ENCODE measurements at places on chromosomes 3 and 15.

DNA sequence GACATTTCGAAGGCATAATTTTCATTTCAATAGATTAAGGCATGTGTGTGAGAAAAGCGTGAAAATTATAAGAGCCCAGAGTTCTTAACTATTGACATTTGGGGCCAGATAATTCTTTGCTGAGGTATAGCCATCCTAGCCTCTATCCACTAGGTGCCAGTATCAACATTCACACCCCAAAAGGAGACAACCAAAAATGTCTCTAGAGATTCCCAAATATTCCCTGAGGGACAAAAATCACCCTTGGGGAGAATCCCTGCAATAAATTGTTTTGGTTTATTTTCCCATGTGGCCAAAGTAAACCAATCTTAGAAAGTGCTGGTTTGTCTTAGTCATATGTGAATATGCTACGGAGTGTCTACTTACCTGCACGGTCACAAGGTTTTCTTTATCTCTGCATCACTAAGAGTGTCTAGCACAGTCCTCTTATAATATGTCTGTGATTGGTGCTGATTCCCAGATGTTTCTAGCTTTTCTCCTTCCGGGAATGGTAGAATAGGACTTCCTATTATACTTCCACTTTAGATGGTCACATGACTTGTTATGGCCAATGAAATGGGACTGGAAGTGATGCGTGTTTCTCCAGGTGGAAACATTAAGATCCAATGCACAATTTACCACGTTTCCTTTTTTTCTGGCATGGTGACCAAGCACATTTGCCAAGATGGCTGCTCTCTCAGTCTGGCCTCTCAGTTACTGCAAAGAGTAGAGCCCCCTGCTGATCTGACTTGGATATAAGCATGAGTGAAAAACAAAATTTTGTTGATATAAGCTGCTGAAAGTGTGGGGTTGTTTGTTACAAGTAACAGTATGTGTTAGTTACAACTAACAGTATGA, 8.0 kb upstream of the KBTBD8 start:
- no peak for DNase-seq

DNA sequence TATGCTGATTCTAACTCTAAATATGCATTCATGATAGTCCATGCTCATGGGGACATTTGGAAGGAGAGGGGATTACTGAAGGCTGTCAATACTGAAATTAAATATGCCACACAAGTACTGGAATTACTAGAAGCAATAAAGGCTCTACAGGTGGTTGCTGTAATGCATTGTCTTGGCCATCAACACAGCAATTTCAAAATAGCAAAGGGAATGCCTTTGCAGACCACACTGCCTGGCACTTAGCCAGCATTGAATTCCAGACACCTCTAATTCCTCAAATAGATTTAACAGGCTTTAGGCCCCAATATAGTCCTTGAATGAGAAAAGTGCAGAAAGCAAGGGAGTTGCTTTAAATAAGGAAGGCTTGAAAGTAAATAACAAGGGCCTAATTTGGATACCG, 115.8 kb upstream of the PLCL2 start:
- no peak for DNase-seq

DNA sequence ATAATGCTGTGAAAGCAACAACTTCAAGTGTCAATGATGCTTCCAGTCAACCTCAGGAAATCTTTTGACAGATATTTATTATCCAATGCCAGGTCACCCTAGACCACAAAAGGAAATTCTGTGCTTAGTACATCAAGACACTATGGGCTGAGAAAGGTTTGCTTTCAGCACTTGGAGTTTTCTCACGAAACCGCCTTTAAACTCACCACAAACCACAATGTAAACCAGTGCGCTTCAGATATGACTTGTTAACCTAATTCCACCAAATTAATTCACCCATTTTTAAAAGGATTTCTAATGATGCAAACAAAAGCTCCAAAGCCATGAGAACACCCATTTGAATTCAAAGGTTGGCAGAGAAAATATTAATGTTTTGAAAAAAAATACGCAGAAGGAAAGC, 292.9 kb upstream of the NR2F2 start:
- DNase-seq: no peak

DNA sequence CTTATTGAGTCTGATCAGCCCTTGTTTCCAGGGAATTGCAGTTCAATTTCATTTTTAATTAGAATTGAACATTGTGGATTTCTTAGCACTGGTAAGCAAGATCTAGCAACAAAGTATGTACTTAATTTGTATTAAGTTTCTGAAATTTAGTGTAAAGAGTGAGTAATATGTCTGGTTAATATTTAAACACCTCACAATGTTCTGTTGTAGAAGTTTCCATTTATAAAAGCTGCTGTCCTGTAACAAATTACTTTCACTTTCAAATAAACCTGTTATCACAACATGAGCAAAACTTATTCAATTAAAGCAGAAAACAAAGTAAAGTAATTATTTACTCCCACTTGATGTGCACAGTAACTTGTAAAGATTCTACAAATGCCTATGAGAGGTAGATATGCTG, 448.5 kb downstream of the NAALADL2 start:
- DNase-seq: no peak

- DNase-seq: no peak
Observed at GRCh38 chr3:135581806-135582205, 383.7 kb upstream of the PPP2R3A start.

- no peak for DNase-seq
Observed at GRCh38 chr3:63662011-63662410, 9.5 kb downstream of the SNTN start.

- DNase-seq: no peak
Observed at GRCh38 chr15:68303560-68304436, 26.3 kb downstream of the FEM1B start.

- no peak for DNase-seq
Observed at GRCh38 chr3:195011231-195011834, 259.6 kb downstream of the XXYLT1 start.

GRCh38 chr3:129701161-129701560, 94.7 kb upstream of the PLXND1 start:
- DNase-seq: no peak

DNA sequence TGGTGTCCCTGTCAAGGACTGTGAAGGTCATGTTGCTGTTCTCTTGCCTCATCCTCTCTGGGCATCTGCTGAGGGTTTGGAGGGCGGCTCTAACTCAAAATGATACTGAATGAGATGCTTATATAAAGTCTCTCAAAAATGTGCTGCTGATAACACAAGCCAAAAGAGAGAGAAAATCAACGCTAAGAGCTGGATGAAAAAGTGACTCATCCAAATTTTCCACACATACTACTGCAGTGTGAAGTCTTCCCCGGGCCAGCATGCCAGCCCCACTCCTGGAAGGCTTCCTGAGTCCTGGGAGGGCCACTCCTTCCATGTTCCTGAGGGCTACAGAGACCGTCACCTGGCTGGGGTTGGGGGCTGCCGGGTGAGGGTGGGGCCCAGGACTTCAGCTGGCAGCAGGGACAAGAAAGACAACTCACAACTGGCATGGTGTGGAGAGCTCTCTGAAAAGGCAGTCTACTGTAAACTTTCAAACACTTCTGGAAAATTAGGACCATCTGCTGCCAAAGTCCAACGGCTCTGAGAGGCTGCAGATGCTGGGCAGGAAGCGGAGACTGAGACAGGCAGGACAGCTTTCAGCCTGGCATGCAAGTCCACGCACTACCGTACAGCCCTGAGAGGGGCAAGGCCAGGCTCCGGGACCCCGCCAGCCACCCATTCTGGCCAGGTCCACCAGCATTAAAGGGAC, 200.3 kb downstream of the ADAMTS17 start:
- DNase-seq: no peak
